Gastrocnemius medialis (tissue), 4 donors: ENCODE measurements at places on chromosomes 1 and 21. TPM values are rescaled to one million over a fixed set of nuclear protein-coding genes. Genes with fewer than 3 reads are reported as not detected.

- no peak overlapping the region for H3K4me3 ChIP-seq
- H3K27ac ChIP-seq, result no peak overlapping the region
- H3K36me3 ChIP-seq, result no peaks in the 10 kb centered on the region
- H3K4me1 ChIP-seq, result peaks cover 15% of the 10 kb centered on the region
Observed at GRCh38 chr1:90986953-90987352, 34.9 kb downstream of the ZNF644 start.

OPRD1 gene
- 0.24 TPM for total RNA-seq

ERG gene
- total RNA-seq, result 5.2 TPM

DNA sequence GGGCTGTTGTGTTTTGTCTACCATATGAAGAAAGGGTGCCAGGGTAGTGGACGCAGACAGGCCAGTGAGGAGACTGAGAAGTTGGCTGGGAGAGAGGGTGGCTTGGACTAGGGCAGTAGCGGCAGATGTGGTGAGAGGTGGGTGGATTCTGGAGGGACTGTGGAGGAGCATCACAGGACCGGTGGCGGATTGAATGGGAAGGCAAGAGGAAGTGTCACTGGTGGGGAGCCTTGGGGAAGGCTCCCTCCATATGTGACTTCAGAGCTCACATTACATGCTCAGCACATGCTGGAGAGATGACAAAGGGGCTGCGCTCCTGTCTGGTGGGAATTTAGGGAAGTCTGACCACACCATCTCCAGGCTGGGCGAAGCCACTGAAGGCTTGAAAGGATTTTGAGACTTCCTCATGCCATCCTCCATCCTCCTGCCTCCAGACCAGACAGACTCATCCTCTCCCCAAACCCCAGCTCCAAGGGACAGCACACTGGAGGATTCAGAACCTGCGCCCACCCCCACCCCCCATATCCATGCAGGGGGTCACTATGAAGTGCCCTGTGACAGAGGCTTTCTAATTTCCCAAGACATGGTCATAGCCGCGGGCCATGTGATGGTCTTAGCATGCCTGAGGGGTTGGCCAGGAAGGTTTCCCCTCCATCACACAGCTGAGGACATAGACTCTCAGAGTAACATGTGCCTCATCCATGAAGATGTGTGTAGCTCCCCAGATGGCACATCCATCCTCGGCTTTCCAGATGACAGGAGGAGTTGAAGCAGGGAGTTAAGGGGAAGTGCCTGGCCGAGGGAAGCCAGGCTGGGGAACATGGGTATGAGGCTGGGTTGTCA, 138.8 kb upstream of the WNT4 start:
- H3K27ac ChIP-seq, result no peak overlapping the region
- no peaks in the 10 kb centered on the region for H3K27me3 ChIP-seq
- no peaks in the 10 kb centered on the region for H3K4me1 ChIP-seq
- DNase-seq, result no peak

LCE3D gene
- not detected for total RNA-seq

B3GALT6 gene
- 19.3 TPM for total RNA-seq

COL6A1 gene
- total RNA-seq, result 50.5 TPM

BRWD1 gene
- total RNA-seq, result 53.3 TPM

DNA sequence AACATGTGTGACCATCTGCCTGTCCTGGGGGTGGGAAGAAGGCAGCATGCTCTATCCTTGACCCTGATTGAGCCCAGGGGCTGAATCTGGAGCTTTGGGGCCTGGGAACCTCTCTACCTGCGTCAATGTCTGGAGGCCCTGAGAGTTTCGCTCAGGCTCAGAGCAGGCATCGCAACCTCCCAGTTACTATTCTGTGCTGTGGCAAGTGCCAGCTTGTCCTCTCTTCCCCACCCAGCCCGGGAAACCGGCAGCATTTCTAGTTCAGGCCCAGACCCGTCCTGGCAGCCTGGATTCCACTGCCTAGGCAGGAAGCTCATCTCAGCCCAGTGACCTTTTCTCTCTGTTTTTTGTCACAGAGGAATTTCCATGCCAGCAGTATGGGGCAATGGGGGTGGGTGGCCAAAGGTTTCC, 10.0 kb upstream of the IRF6 start:
- peaks cover 3% of the 10 kb centered on the region for H3K27me3 ChIP-seq
- no peaks in the 10 kb centered on the region for H3K4me1 ChIP-seq
- H3K27ac ChIP-seq, result no peak overlapping the region
- no peak overlapping the region for H3K4me3 ChIP-seq
- no peaks in the 10 kb centered on the region for H3K36me3 ChIP-seq
- no peak for DNase-seq

PPP2R5A gene
- 33.8 TPM for total RNA-seq

GRCh38 chr1:167212025-167212424, 8.7 kb upstream of the POU2F1 start:
- H3K4me1 ChIP-seq, result no peaks in the 10 kb centered on the region
- DNase-seq, result no peak
- no peak overlapping the region for H3K27ac ChIP-seq
- no peaks in the 10 kb centered on the region for H3K36me3 ChIP-seq

GRCh38 chr21:43741423-43742096, 22.6 kb downstream of the PDXK start:
- H3K36me3 ChIP-seq, result peaks cover 25% of the 10 kb centered on the region
- no peak overlapping the region for H3K4me3 ChIP-seq
- DNase-seq, result no peak
- no peak overlapping the region for H3K27ac ChIP-seq
- H3K4me1 ChIP-seq, result no peaks in the 10 kb centered on the region
- no peaks in the 10 kb centered on the region for H3K27me3 ChIP-seq

TTC3 gene
- total RNA-seq, result 39.5 TPM

ADGRB2 gene
- 2.2 TPM for total RNA-seq

CDC20 gene
- 2.4 TPM for total RNA-seq

- H3K36me3 ChIP-seq, result no peaks in the 10 kb centered on the region
- peaks cover 5% of the 10 kb centered on the region for H3K4me1 ChIP-seq
- H3K4me3 ChIP-seq, result no peak overlapping the region
- DNase-seq, result no peak
Observed at GRCh38 chr1:221315330-221315729, 426.6 kb downstream of the DUSP10 start.

- no peaks in the 10 kb centered on the region for H3K36me3 ChIP-seq
- no peaks in the 10 kb centered on the region for H3K4me1 ChIP-seq
- no peak overlapping the region for H3K4me3 ChIP-seq
- no peak overlapping the region for H3K27ac ChIP-seq
Observed at GRCh38 chr1:106836708-106837107, 219.8 kb upstream of the PRMT6 start.

TMEM82 gene
- total RNA-seq, result not detected

KCNC4 gene
- 4.4 TPM for total RNA-seq

CDK11B gene
- total RNA-seq, result 48.4 TPM

OLFML3 gene
- 13.4 TPM for total RNA-seq

IQGAP3 gene
- total RNA-seq, result not detected

DNA sequence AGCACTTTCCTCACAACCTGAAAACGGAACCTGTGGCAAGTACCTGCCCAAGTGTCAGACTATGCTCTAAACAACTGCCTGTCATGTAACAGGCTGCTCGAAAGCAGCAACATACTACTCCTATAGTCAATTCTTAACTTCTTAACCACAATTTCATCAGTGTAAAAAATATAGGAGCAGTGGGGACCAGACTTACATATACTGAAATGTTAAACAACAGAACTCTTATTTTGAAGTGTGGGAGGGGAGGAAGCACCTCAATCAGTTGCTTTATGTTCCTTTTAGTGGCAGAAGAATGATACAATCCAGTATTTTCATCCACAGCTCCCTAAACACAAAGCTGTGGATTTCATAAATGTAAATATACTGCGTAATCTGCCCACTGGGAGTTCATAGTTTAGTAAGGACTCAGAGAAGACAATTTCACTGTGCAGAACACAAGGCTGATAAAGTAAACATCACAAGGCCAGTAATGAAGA, 44.2 kb downstream of the WLS start:
- H3K4me3 ChIP-seq, result no peak overlapping the region
- H3K4me1 ChIP-seq, result no peaks in the 10 kb centered on the region
- H3K27ac ChIP-seq, result no peak overlapping the region
- no peak for DNase-seq

DNA sequence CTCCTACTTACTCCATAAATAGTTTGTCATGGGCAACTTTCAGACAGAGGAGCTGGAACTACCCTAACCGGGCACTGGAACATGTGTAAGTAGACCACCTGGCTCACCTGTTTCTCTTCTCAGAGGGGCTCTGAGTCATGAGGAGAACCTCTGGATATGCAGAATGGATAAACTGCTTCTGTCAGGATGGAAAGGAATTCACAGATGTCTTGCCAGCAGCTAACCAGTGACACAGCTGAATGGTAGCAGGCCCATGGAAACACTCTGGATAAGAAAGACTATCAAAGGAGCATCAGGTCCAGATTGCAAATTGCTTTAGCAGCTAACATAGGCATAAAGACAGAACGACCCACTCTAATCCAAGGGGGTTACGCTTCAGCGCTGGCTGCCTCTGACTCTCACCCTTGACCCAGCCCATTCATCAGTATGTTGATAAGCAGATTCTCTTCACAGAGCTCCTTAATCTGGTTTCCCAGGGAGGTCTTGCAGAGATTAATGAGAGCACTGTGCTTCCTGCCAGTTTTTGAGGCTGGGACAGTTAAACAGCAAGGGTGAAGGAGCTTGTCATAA, 54.2 kb downstream of the HIVEP3 start:
- peaks cover 8% of the 10 kb centered on the region for H3K4me1 ChIP-seq
- H3K36me3 ChIP-seq, result no peaks in the 10 kb centered on the region
- H3K27me3 ChIP-seq, result no peaks in the 10 kb centered on the region
- DNase-seq, result no peak

DNA sequence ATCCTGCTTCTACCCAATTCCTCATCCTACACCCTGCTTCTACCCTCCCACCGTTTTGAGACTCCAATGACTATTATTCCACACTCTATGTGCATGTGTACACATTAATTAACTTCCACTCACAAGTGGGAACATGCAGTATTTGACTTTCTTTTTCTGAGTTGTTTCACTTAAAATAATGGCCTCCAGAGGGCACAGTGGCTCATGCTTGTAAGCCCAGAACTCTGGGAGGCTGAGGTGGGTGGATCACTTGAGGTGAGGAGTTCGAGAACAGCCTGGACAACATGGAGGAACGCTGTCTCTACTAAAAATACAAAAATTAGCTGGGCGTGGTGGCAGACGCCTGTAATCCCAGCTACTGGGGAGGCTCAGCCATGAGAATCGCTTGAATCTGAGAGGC, 464.8 kb downstream of the PTBP2 start:
- H3K27me3 ChIP-seq, result no peaks in the 10 kb centered on the region
- no peak overlapping the region for H3K27ac ChIP-seq
- H3K4me1 ChIP-seq, result no peaks in the 10 kb centered on the region
- no peaks in the 10 kb centered on the region for H3K36me3 ChIP-seq

- H3K27ac ChIP-seq, result no peak overlapping the region
- H3K36me3 ChIP-seq, result no peaks in the 10 kb centered on the region
- no peaks in the 10 kb centered on the region for H3K4me1 ChIP-seq
- H3K27me3 ChIP-seq, result no peaks in the 10 kb centered on the region
Observed at GRCh38 chr21:30126576-30126975, 40.0 kb downstream of the CLDN17 start.

SPATA17 gene
- not detected for total RNA-seq

DNA sequence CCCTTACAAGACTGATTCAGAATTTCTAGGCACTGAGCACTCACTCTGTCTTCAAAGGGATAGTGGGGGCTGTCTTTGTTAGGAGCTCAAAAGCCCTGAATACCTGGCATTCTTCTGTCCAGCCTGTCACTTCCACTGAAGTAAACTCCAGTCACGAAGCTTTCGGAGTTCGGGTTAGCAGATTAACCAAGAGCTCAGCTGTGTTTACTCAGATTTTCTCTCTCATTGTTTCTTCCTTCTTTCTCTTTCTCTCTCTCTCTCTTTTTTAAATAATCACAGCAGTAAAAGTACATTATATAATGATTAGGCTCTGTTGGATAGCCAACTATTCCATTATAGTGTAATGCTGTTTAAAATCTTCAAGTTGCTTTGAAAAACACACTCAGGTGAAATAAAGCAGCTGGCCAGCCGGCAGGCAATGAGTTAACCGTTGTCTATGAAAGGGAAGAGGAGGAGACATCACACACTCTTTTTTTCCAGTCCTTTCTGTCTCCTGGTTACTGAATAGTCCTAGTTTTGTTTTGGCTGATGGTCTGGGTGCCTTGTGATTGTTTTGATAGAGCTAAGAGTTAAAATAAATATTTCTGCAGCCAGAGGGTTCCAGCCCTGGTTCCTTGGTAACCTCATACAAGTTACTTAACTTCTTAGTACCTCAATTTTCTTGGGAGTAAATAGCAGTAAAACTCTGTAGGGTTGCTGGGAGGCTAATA, 89.8 kb downstream of the ADSS2 start:
- H3K36me3 ChIP-seq, result no peaks in the 10 kb centered on the region
- no peak overlapping the region for H3K4me3 ChIP-seq
- H3K4me1 ChIP-seq, result no peaks in the 10 kb centered on the region
- DNase-seq, result no peak

DNA sequence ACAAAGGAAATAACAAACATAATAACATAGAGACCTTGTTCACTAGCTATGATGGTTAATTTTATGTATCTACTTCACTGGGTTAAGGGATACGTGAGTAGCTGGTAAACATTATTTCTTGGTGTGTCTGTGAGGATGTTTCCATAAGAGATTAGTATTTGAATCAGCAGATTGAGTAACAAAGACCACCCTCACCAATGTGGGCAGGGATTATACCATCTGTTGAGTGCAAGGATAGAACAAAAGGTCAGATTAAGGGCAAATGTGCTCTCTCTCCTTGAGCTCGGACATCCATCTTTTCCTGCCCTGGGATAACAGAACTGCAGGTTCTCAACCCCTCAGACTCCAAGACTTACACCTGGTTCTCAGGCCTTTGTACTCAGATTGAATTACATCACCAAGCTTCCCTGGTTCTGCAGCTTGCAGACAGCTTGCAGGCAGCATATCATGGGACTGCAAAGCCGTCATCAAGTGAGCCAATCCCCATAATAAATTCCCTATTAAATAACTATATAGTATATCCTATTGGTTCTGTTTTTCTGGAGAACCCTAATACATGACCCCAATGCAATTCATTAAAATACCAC, 9.2 kb downstream of the SPATA6 start:
- no peaks in the 10 kb centered on the region for H3K36me3 ChIP-seq

- no peaks in the 10 kb centered on the region for H3K27me3 ChIP-seq
- no peaks in the 10 kb centered on the region for H3K36me3 ChIP-seq
- peak within 1 kb of the TSS; percentile 94 for H3K27ac ChIP-seq
- peak; percentile 18 for DNase-seq
- H3K4me3 ChIP-seq, result peak within 1 kb of the TSS; percentile 66
Observed at GRCh38 chr1:56644919-56645676, at the start of gene PRKAA2. PRKAA2 (plus strand) TSS chr1:56645314; CDS start chr1:56645388, 74 bp downstream.

PARK7 gene
- total RNA-seq, result 291 TPM

KRTAP19-1 gene
- not detected for total RNA-seq

- DNase-seq, result no peak
- H3K27ac ChIP-seq, result no peak overlapping the region
- no peaks in the 10 kb centered on the region for H3K4me1 ChIP-seq
- no peak overlapping the region for H3K4me3 ChIP-seq
- peaks cover 3% of the 10 kb centered on the region for H3K27me3 ChIP-seq
Observed at GRCh38 chr1:46520063-46520911, 30.7 kb downstream of the DMBX1 start.
